ENCODE measurements at places on chromosomes 2 and 18. TPM values are rescaled to one million over a fixed set of nuclear protein-coding genes. Genes with fewer than 3 reads are reported as not detected.

GRCh38 chr2:239669899-239670460 lies 269.2 kb upstream of the HDAC4 start:
- DNase-seq, result no peak
- no peaks in the 10 kb centered on the region for H3K4me1 ChIP-seq
- no peaks in the 10 kb centered on the region for H3K27me3 ChIP-seq
- H3K27ac ChIP-seq, result no peak overlapping the region
- H3K4me3 ChIP-seq, result no peak overlapping the region
- no peaks in the 10 kb centered on the region for H3K36me3 ChIP-seq

The ANO7 gene
- 2.1 TPM for total RNA-seq

DNA sequence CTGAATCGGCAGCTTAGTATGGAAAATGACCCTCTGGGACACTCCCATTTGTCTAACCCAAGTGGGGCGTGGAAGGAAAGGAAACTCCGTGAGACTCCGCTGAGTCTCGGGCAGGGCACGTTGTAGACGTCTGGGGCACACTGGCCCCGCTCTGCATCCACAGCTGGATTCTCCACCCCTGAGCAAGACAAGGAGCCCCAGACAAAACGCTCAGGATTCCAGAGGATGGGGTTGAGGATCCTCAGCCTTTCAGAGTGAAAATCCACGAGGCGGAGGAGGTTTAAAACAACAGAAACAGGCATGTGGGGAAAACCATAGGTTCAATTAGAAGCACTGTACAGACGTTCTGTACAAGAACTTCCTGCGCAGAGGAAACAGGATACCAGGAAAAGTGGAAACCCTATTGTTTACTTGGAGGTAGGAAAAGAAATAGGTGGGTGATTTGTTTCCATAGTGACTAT lies 124.9 kb upstream of the ZNF236 start:
- no peak for DNase-seq
- no peaks in the 10 kb centered on the region for H3K4me1 ChIP-seq
- H3K27ac ChIP-seq, result no peak overlapping the region
- H3K27me3 ChIP-seq, result peaks cover 37% of the 10 kb centered on the region

The CD302 gene
- 0.56 TPM for total RNA-seq

DNA sequence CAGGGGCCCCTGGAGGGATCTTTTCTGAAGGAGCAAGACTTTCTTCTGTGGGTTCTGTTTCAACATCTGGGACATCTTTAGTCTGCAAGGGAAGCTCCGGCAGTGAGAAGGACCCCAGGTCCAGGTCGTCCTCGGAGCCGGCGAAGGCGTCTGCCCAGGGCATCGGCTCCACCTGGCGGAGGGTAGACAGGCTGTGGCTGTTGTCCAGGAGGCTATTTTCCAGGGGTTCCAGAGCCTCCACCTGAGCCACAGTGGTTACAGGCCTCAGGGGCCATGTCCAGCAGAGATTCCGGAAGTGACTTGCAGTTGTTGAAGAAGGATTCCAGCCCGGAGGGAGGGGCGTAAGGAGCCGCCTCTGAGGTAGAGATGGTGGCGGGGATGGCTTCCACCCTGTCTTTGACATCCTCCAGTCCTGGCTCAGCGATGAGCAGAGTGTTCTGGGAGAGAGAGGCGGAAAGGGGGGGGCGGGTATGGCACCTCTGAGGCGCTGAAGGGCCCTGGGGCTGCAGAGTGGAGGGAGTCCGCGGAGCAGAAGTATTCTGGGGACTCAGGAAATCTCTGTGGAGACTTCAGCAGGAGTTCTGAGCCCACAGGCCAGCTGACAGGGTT lies 891.3 kb upstream of the LRRTM1 start:
- no peaks in the 10 kb centered on the region for H3K27me3 ChIP-seq
- DNase-seq, result no peak
- peaks cover 4% of the 10 kb centered on the region for H3K36me3 ChIP-seq

GRCh38 chr2:68411397-68412126 lies 46.5 kb downstream of the PLEK start:
- H3K36me3 ChIP-seq, result no peaks in the 10 kb centered on the region
- H3K4me3 ChIP-seq, result no peak overlapping the region
- peaks cover 13% of the 10 kb centered on the region for H3K4me1 ChIP-seq
- DNase-seq, result no peak

DNA sequence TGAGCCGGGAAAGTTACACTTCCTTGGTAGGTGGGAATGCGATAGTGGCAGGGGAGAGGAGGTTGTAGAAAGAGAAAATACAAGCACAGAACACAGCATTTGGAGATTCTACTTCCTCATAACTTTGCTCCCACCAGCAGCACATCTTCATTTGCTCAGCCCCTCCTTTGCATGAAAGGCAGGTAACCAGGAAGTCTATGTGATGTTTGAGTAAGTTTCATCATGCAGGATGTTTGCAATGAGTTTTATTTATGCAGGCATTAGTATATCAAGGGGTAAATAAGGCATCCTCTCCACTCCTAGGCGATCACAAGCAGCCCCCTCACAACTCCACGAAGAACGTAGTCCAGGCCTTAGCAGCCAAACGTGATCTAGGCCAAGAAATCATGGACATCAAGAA lies 5.0 kb downstream of the RNF152 start:
- peaks cover 10% of the 10 kb centered on the region for H3K27me3 ChIP-seq
- peaks cover 2% of the 10 kb centered on the region for H3K4me1 ChIP-seq
- no peak overlapping the region for H3K27ac ChIP-seq

DNA sequence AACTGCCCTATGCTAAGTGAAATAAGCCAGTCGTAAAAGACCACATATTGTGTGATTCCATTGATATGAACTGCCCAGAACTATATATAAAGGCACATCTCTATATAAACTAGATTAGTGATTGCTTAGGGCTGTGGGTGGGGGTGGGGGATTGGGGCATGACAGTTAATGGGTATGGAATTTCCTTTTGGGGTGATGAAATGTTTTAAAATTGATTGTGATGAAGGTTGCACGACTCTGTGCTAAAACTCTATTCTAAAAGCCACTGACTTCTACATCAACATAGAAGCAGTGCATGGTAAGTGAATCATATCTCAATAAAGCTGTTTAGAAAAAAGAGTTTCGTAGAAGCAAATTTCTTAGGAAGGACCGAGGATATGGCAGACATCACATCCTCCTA lies 53.0 kb downstream of the CDCA7 start:
- no peaks in the 10 kb centered on the region for H3K4me1 ChIP-seq
- no peak overlapping the region for H3K4me3 ChIP-seq
- no peaks in the 10 kb centered on the region for H3K36me3 ChIP-seq
- H3K27me3 ChIP-seq, result peaks cover 13% of the 10 kb centered on the region
- DNase-seq, result no peak
- H3K27ac ChIP-seq, result no peak overlapping the region

- H3K27ac ChIP-seq, result peak overlapping the region; percentile 72
- no peaks in the 10 kb centered on the region for H3K36me3 ChIP-seq
- peaks cover 34% of the 10 kb centered on the region for H3K4me1 ChIP-seq
- H3K4me3 ChIP-seq, result no peak overlapping the region
- DNase-seq, result peak; percentile 67
Observed at GRCh38 chr2:8608411-8608954, 73.4 kb upstream of the ID2 start.

DNA sequence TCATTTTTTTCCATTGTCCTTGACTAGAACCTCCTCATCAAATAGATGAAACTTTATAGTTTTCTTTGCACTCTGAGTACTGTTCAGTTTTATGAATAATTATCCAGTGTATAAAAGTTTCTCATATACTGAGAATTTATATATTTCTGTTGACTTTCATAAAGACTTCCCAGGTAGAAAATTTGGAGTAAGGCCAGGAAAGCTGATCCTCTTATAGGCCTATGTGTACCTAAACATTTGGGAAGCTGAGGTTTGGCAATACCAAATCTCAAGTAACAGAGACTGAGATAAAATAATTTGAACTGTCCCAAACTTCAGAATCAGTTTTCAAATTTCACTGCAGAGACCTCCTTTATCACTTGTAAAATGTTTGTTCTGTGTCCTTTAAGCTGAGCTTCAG lies 43.4 kb downstream of the CCDC102B start:
- H3K27ac ChIP-seq, result no peak overlapping the region
- H3K27me3 ChIP-seq, result no peaks in the 10 kb centered on the region
- H3K4me1 ChIP-seq, result no peaks in the 10 kb centered on the region

DNA sequence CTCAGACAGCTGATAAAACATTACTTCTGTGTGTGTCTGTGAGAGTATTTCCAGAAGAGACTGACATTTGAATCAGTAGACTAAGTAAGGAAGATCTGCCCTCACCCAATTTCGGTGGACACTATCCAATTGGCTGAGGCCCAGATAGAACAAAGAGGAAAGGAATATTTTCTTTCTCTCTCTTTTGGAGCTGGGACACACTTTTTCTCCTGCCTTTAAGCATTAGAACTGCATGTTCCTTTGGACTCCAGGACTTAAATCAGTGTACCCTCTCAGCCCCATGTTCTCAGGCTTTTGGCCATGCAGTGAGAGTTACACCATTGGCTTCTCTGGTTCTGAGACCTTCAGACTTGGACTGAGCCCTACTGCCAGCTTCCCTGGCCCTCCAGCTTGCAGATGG lies 3.3 kb upstream of the SRBD1 start:
- no peak for DNase-seq
- peaks cover 1% of the 10 kb centered on the region for H3K27me3 ChIP-seq
- no peak overlapping the region for H3K27ac ChIP-seq
- no peaks in the 10 kb centered on the region for H3K36me3 ChIP-seq
- H3K4me3 ChIP-seq, result no peak overlapping the region

DNA sequence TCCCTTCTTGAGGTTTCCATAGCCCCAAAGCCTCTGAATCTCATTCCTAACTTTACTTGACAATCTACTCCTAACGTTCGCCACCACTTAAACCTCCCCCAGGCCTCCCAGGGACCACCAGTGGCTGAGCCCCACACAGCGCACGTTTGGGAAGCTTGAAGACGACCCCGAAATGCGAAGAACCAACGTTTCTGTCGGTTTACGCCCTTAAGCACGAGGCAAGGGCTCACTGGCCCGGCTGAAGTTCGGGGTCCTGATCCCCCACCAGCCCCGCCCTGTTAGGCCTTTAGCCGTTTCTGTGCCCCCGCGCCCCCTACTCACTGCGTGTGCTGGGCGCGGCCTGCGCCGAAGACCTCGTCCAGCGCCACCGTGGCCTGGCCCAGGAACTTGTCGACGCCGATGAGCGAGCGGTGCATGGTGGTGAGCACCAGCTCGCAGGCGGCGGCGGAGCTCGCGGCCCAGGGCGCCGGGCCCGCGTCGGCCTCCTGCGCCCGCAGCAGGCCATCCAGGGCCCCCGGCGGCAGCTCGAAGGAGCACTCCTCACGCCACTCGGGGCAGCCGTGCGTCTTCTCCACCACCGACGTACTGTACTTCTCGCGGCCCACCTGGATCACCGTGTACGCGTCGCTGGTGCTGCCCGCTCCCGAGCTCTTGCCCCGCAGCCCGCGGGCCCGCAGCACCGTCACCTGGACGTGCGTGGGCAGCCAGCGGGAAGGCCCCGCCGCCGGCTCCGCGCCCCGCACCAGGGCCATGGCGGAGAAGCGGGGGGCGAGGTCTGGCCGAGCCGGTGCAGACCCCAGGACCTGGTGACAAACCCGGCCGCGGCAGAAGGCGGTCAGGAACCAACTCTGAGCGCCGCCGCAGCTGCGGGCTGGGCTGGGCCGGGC lies 479 bp downstream of the RAB11FIP5 start:
- DNase-seq, result peak; percentile 38
- peak overlapping the region; percentile 81 for H3K4me3 ChIP-seq
- H3K36me3 ChIP-seq, result no peaks in the 10 kb centered on the region
- no peak overlapping the region for H3K27ac ChIP-seq
- peaks cover 25% of the 10 kb centered on the region for H3K4me1 ChIP-seq

DNA sequence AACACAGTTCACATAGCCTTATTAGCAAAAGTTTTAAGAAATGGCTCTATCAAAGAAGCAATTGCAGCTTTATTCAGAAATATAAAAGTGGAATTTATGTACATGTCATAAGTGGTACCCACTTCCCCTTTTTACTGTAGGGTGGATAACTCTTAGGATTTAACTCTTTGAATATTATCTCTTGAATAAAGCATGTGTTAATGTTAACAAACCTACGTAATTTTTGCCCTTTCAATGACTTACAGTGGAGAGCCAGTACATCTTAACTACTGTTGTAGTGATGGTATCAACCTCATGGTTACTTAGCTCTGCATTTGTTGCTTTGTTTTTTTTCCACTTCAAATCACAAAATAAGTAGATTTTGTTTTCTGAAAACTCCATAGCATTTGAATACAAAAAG lies 8.8 kb downstream of the NABP1 start:
- H3K4me1 ChIP-seq, result peaks cover 79% of the 10 kb centered on the region
- peak overlapping the region; percentile 14 for H3K27ac ChIP-seq
- no peak overlapping the region for H3K4me3 ChIP-seq
- H3K27me3 ChIP-seq, result no peaks in the 10 kb centered on the region
- no peak for DNase-seq

The BOK gene
- total RNA-seq, result 0.07 TPM

DNA sequence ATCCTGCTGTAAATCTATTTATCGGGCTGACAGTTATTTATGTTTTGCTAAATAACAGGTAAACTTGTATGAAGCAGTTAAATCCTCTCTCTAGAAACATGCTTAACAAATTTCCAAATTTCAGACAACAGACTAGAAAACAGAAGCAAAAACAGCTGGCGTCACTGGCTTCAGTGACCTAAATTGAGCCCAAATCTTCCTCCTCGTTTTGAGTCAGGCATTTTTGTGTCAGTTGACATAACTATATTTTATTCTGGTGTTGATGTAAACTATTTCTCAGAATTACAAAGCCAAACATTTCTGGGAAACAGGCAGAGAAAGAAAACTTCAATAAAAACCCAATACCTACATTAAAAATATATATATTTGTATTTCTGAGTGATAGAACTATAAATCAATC lies 21.7 kb downstream of the RBMS1 start:
- peak; percentile 45 for DNase-seq
- H3K4me1 ChIP-seq, result peaks cover 65% of the 10 kb centered on the region
- no peaks in the 10 kb centered on the region for H3K36me3 ChIP-seq
- H3K4me3 ChIP-seq, result peak overlapping the region; percentile 7

DNA sequence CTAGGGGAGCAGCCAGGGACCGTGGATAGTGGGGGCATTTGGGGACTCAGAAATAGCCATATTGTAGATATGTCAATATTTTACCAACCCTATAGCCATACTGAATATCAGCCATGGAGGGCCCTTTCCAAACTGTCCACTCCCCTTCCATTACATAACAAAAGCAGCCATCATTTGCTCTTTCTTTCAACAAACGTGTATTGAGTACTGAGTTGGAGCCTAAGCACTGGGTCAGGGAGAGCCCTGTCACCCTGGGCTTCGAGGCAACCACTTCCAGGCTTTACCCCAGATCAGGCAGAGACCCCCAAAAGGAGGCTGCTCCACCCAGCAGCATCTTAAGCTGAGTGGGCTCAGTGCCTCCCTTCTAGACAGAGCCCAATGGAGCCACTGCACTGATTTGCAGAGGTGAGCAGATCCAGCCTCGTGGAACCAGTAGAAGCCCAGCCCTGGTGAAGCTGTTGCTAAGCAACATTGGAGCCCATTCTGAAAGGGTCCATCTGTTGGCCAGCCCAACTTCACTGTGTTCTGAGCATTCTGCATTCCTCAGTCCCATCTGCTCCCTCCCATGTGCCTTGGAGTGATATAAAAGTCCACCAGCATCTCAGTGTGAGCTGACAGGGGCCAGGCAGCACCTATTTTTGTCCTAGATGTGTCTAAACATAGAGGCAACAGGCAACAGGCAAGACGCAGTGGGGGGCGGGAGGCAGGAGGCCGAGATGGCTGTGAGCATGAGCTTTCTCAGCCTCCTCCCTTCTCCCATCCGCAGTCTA lies 112.1 kb downstream of the PLB1 start:
- H3K4me1 ChIP-seq, result peaks cover 37% of the 10 kb centered on the region
- peaks cover 11% of the 10 kb centered on the region for H3K36me3 ChIP-seq
- H3K27ac ChIP-seq, result no peak overlapping the region
